NCI-H510A (cell line): ENCODE measurements at places on chromosomes 13 and 19.

DNA sequence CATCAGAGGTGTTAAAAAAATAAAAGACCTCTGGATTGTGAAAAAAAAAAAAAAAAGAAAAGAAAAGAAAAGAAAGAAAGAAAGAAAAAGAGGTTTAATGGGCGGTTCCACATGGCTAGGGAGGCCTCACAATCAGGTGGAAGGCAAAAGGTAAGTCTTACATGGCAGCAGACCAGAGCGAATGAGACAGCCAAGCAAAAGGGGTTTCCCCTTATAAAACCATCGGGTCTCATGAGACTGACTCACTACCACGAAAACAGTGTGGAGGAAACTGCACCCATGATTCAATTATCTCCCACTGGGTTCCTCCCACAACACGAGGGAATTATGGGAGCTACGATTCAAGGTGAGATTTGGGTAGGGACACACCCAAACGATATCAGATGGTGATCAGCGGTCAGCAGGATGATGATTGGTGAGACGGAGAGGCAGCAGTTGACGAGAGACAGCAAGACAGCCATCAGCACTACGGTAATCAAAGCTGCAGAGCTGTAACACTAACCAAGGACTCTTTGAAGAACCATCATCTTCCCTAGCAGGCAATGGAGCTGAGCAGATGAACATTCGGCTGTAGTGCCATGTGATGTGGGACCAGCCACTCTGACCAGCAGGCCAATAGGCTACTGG is 3.9 kb upstream of the CD209 start:
- no peak for DNase-seq

DNA sequence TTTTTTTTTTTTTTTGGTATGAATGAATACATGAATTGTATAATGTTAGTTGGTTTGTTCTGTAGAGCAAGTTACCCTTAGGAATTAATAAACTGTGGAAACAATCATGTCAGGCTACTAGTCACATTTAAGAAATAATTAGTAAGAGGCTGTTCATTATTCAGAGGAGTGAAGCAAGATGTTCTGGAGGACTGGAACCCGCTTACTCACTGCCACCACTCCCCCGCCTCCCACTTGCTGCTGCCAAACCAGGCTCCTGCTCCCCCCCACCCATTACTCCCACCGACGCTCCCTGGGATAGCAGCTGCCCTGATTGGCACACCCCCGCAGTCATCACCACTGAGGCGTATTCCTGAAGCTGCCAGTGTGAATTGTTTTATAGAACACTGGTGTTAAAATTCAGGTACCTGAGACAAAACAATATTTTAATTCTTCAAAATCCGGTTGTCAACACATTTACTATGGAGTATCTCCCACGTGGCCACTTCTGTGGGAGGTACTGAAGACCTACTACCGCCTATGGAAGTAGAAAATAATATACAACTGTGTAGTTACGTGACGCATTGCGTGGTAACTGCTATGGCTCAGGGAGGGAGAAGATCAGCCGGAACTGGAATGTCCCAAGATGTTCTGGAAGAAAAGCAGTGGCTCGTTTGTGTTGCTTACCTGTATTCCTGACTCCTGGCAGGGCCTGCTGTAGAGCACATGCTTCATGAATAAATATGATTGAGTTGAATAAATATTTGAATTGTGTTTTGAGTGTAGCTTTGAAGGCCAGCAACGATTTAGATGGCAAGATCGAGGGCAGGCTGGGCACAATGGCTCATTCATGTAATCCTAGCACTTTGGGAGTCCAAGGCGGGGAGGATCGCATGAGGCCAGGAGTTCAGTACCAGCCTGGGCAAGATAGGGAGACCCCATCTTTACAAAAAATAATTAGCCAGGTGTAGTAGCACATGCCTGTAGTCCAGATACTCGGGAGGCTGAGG is 1.7 kb downstream of the DPY19L3 start:
- DNase-seq = no peak

GRCh38 chr19:16295057-16295456 is 29.6 kb upstream of the KLF2 start:
- DNase-seq = no peak

GRCh38 chr19:51402117-51402516 is 11.7 kb upstream of the C19orf84 start:
- no peak for DNase-seq

GRCh38 chr19:23460656-23461055 is 65.4 kb upstream of the ZNF91 start:
- DNase-seq = no peak

- DNase-seq = no peak
Observed at GRCh38 chr13:101917475-101917810, 465.0 kb downstream of the ITGBL1 start.

- DNase-seq = no peak
Observed at GRCh38 chr13:46207828-46208227, 3.9 kb upstream of the LRRC63 start.

DNA sequence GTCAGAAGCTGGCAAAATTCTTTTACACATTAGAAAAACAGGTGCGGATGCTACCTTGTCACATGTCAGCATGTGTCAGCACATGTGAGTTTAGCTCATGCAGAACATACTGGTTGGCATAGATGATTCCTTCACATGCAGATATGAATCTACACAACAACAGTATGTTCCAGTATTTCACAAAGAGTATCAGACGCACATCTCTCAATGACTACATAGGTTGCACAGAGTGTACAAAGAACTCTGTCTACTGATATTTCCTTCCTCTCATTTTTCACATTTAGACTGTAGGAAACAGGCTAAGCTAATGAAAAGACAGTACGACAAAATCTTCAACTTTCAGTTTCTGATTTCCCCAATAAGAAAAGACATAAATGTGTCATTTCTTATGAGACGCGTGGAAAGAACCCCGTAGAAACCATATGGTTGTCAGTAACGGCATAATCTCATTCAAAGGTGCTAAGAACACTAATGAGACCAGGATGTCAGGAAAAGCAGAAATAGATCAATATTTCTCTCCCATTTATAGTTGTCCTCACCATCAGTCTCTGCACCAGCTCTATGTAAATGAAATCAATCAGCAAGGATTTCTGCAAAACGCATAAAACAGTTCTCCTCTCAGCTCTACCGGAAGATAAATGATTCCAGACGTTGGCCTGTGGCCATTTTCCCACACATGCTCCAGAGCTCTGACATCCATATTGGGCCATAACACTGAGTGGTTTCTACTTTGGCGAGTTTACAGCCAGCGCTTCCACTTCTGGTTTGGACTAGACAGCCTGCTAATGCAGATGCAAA is 81.2 kb downstream of the STARD13 start:
- DNase-seq = no peak

GRCh38 chr13:114056205-114057013 is 76.0 kb downstream of the RASA3 start:
- no peak for DNase-seq

DNA sequence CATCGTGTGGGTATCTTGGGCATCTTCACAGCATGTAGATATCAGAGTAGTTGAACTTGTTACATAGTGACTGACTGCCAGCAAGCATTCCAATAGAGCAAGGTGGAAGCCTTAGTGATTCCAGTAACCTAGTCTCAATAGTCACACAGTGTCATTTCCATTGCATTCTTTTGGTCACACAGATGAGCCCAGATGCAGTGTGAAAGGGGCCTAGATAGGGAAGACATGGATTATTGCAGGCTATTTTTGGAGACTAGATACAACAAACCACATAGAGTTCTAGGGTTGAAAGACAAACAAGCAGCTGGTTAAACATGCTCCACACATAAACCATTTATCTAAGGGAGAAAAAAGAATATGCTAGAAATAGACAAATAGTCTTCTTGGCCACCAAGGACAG is 553.5 kb downstream of the DCT start:
- DNase-seq = no peak

DNA sequence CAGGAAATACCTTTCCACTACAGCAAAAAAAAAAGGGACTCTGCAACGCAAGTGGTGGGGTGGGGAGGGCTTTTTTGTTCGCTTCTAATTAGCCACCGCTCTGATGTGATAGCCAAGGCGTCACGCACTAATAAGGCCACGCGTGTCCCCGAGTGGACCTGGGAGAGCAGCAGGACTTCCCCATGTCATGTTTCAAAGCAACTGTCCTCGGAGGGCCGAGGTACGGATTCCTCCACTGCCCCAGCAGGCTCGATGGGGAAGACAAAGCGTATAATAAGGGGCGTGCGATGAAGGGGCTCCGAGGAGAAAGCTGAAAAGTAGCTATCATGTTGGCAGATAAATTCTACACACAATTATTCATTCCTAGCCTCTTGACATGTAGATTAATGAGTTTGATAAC is 179.7 kb upstream of the ZNF507 start:
- DNase-seq = no peak
